GM12878 (cell line): ENCODE measurements at places on chromosomes 6 and 20.

DNA sequence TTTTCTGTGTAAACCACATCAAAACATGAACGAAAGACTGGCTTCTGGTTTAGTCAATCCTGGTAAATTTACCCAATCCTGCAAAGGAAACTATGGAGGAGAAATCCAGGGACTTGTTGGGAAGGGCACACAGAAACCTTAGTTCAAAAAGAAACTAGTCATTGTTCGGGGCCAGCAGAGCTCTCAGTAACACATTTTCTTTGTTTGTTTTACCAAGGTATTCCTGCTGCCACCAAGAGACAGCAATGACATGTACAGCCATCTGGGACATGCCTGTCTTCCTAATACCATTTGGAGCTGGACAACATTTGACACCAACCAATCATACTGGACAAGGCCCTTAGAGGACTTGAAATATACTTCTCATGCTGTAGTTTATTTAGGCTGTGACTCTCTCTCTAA lies 8.3 kb downstream of the OARD1 start:
- no peak for DNase-seq

- DNase-seq, result no peak
Measured at GRCh38 chr20:24698189-24698588, 228.8 kb downstream of the SYNDIG1 start.

- DNase-seq, result no peak
Measured at GRCh38 chr6:38153076-38153797, 333.7 kb downstream of the ZFAND3 start.

DNA sequence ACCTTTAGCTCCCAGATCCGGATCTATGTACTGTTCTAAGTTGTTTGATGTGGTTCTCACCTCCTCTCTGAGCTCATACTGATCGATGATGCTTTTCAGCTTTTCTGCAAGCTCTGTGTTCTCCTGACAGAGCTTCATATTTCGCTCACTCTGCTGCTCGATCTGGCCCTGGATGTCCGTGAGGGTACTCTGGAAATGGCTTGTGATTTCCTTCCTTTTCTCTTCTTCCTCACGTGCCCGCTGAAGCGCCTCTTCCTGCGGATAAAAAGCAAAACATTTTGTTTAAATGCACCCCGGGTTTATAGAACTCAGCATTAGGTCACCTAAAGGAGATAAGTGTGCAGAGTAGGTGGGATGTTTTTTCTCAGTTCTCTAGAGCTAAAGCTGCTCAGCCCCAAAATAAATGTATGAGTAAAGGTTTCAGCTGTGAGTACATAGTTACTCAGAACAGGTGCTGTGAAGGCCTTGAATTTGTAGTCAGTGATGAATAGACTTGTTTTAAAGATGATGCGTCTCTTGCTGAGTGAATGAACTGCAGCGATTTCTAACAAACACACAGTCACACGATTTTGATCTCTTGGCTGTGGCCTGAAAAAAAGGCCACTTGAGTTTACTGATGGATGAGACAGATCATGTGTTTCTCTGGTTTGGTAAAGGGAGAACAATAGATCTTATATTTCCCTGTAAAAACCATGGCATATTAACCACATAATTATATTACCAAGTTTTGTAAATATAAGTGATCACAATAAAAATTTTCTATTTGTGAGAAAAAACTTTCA lies 29.1 kb downstream of the TXLNB start:
- DNase-seq, result no peak
